ENCODE measurements at places on chromosomes 11 and 22. TPM values are rescaled to one million over a fixed set of nuclear protein-coding genes. Genes with fewer than 3 reads are reported as not detected.

The PKDREJ gene
- total RNA-seq, result 0.07 TPM

The OR56A3 gene
- total RNA-seq, result not detected

The CHST1 gene
- 2.4 TPM for total RNA-seq

The PATE2 gene
- not detected for total RNA-seq

The POU2AF2 gene
- total RNA-seq, result not detected

The WT1 gene
- 0.09 TPM for total RNA-seq

The MAPK8IP2 gene
- 1.8 TPM for total RNA-seq

GRCh38 chr11:11884774-11885481 is 43.2 kb downstream of the USP47 start:
- no peak for DNase-seq

GRCh38 chr22:38236786-38237185 is 35.0 kb downstream of the MAFF start:
- no peak for DNase-seq

DNA sequence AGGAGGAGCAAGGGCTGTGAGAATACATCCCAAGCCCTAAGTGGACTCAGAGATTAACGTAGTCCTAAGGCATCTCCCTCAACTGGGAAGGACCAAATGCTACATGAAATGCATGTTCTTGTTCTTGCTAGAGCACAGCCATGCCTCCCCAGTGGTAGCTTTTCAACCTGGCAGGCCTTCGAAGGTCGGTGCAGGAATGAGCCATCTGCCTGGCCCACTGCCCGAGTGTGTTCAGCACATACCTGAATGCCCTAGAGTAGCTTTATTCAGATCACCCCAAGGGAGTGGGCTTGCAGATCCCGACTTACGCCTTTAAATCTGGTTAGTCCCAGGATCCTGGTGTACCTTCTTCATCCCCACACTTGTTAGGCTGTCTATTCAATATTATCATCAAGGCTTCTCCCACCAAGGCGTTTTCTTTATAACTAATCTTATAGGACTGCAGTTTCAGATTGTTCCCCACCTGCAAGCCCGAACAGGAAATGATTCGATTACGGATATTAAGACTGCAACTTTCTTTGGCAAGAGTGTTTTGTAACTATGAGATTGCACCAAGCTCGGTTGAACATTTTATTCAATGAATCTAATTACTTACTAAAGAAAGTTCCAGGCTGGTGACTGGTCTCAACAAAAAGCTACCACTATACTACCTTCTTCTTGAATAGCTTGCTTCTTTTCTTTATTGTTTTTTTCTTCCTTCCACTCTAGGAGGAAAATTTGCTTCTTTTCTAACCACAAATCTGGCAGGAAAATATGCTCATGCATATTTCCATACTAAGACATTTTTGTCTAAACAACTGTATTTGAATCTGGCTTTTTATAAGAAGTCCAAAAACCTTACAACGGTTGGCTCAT is 115.6 kb downstream of the SGSM3 start:
- DNase-seq, result no peak

GRCh38 chr11:8597182-8597581 is 3.2 kb upstream of the STK33 start:
- no peak for DNase-seq

GRCh38 chr11:2261436-2262230 is 8.8 kb downstream of the ASCL2 start:
- no peak for DNase-seq
